Left lung (tissue), 14 donors: ENCODE measurements at places on chromosomes 7 and 10. TPM values are rescaled to one million over a fixed set of nuclear protein-coding genes. Genes with fewer than 3 reads are reported as not detected.

- no peak for DNase-seq
Observed at GRCh38 chr10:121185816-121186455, 334.8 kb downstream of the WDR11 start.

DNA sequence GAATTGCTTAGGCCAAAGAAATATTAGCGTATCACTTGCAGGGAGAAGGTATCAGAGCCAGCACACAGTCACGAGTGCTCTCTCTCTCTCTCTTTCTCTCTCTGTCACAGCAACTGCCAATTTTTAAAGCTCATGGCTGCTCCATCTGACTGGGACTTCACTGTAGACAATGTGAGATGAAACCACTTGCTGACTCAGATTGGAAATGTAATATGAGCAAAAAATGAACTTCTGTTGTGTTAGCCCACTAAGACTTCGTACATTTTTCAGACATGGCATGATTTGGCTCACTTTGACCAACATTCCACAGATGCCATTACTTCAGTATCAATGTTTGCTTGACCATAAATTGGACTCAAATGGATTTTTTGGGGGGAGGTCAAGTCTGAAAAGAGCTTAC is 68.1 kb downstream of the DGKB start:
- DNase-seq: no peak

- DNase-seq: no peak
Observed at GRCh38 chr7:121595758-121596696, 199.9 kb upstream of the FAM3C start.

The STMP1 gene
- total RNA-seq: 35.0 TPM

DNA sequence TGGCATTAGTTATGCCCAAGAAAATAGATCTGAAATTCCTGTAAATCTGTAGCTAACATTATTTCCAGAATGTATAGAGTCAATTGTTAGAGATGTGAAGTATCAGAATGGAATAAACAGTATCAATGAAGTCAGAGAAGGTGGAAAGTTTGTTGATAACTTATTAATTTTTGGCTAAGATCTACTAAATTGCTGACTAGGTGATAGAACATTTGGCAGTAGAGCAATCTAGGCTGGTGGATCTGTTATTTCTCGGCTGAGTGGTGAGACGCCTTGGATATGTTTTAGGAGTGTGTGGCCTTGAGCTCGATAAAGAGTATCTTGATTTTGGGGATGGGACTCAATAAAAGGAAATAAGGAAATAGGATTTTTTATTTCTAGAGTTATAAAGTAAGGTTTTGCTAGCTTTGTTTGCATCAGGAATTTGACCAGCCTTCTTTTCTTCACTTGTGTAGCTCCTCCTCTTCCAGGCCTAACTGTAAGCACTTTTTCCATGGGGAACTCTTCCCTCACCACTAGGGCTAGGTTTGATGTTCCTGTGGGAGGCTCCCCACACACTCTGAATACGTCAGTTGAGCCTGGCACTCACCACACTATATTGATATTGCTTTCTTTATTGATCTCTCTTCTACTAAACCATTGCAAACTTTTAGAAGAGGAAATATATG is 86.8 kb upstream of the CSTF2T start:
- DNase-seq: no peak

The TMEM213 gene
- total RNA-seq: 32.8 TPM
